Colonic mucosa (tissue), 4 donors: ENCODE measurements at places on chromosomes 2 and 18. TPM values are rescaled to one million over a fixed set of nuclear protein-coding genes. Genes with fewer than 3 reads are reported as not detected.

GRCh38 chr2:162989507-162989906, 150.9 kb upstream of the KCNH7 start:
- no peak for DNase-seq

DNA sequence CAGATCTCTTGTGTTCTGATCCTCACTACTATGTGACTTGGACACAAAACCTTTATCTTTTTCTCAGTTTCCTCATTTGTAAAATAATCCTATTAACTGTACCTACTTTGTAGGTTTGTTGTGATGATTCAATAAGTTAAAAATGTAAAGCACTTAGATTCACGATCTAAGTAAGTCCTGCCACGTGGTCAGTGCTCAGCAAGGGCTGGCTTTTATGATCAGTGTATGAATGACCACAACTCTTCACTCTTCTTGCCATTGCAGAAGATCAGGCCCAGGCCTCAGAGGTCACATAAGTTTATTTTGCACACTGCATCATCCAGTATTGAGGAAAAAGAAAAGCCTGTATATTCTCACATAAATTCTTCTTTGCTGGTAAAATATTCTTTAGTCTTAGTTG, 1192.5 kb upstream of the ACVR2A start:
- DNase-seq = no peak

DNA sequence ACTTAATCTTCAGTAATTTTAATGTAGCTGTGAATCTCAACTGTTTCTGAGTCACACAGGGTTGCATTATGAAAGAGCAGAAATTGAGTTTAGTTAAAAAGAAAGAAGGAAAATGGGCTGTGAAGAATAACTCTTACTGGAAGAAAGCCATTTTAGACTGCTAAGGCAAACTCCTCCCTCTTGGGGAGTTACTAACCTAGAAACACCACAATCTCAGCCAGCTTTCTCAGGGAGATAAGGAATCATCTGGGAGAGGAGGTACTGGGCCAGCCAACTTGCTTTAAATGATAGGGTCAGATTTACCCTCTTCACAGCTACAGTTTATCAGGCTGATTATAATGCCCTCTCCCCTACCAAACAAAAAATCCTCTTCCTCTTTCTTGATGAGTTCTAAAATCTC, 119.5 kb downstream of the CCDC148 start:
- DNase-seq = no peak

- no peak for DNase-seq
Observed at GRCh38 chr18:57461652-57462269, 26.6 kb downstream of the ONECUT2 start.

Gene PAX8
- total RNA-seq = 1.1 TPM

Gene GTF2A1L
- 1.5 TPM for total RNA-seq

DNA sequence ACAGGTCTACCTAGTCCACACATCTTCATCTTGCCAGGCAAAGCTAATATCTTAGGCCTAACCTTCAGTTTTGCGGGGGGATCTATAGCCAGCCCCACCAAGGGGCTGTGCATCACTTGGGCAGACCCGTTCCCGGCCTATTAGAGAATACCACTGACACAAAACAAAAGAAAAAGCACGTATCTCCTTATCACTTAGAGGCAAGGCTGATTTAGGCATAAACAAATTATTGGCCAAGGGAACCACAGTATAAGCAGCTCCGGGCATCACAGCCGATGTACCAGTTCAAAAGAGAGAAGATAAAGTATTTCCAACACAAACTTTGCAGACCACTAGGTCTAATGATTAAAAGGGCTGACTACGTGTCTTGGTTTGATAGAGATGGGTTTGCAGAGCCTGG, 248.0 kb downstream of the TCF4 start:
- no peak for DNase-seq

DNA sequence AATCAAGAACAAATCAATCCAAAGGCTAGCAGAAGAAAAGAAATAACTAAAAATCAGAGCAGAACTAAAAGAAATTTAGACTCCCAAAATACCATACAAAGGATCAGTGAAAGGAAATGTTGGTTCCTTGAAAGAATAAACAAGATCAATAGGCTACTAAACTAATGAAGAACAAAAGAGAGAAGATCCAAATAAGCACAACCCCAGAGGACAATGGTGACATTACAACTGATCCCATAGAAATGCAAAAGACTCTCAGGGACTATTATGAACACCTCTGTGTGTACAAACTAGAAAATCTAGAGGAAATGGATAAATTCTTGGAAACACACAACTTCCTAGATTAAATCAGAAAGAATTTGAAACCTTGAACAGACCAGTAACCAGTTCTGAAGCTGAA, 1186.9 kb downstream of the LRP1B start:
- no peak for DNase-seq

GRCh38 chr18:39751161-39751560, 2185.6 kb upstream of the CELF4 start:
- DNase-seq = no peak

Gene SNTG2
- total RNA-seq = 0.72 TPM

- no peak for DNase-seq
Observed at GRCh38 chr18:56789889-56790180, 138.7 kb downstream of the WDR7 start.

Gene RAB17
- 34.7 TPM for total RNA-seq

Gene PDE1A
- 1.7 TPM for total RNA-seq
